Smooth muscle cell of bladder (primary cell): ENCODE measurements at places on chromosomes 3 and 15. TPM values are rescaled to one million over a fixed set of nuclear protein-coding genes. Genes with fewer than 3 reads are reported as not detected.

The RPP25 gene
- 7.3 and 8.5 TPM in 2 replicates for total RNA-seq

The VIPR1 gene
- total RNA-seq: not detected in 2 replicates

The ZPLD1 gene
- 0.28 TPM in 2 replicates for total RNA-seq

The MEIS2 gene
- total RNA-seq: 53.5 and 102 TPM in 2 replicates

The ERICH6 gene
- total RNA-seq: under 0.01 TPM in 1 of 2 replicates, not detected in the other

The GLDN gene
- 26.8 and 75.1 TPM in 2 replicates for total RNA-seq

The NR2E3 gene
- total RNA-seq: 0.14 and 0.18 TPM in 2 replicates

The SOX14 gene
- total RNA-seq: not detected in 2 replicates

The SPSB4 gene
- not detected in 2 replicates for total RNA-seq

The ANKRD63 gene
- total RNA-seq: not detected in 2 replicates

The PAK2 gene
- total RNA-seq: 23.2 and 33.7 TPM in 2 replicates

The EBLN2 gene
- total RNA-seq: 4.3 and 4.6 TPM in 2 replicates

The STAC gene
- total RNA-seq: 1.7 and 3.8 TPM in 2 replicates

The LEKR1 gene
- 0.37 and 0.43 TPM in 2 replicates for total RNA-seq

The SEMA3B gene
- 16.5 and 31.8 TPM in 2 replicates for total RNA-seq

The TMEM158 gene
- 21.2 and 35.7 TPM in 2 replicates for total RNA-seq

The SCN11A gene
- total RNA-seq: under 0.01 TPM in 2 replicates

The RTF1 gene
- total RNA-seq: 15.3 and 15.8 TPM in 2 replicates

The SLC28A1 gene
- not detected in 2 replicates for total RNA-seq

The DUOXA1 gene
- total RNA-seq: not detected in 2 replicates

The STXBP5L gene
- total RNA-seq: under 0.01 TPM in 1 of 2 replicates, not detected in the other

The ROPN1 gene
- not detected in 2 replicates for total RNA-seq

The SNX33 gene
- 13.5 and 22.5 TPM in 2 replicates for total RNA-seq

The GABRB3 gene
- 0.71 and 1.6 TPM in 2 replicates for total RNA-seq

The MYO9A gene
- 29.5 and 31.0 TPM in 2 replicates for total RNA-seq

The TIMP4 gene
- total RNA-seq: 5.1 and 6.8 TPM in 2 replicates

The MORC1 gene
- not detected in 2 replicates for total RNA-seq

The HDC gene
- not detected in 2 replicates for total RNA-seq

The TF gene
- total RNA-seq: 0.28 TPM in 2 replicates

The CXCR6 gene
- total RNA-seq: 0.09 and 0.28 TPM in 2 replicates

The PDCD10 gene
- 43.7 and 45.8 TPM in 2 replicates for total RNA-seq

The CCR3 gene
- total RNA-seq: 0.09 TPM in 1 of 2 replicates, not detected in the other

The SSUH2 gene
- under 0.01 TPM in 1 of 2 replicates, not detected in the other for total RNA-seq

The CELF6 gene
- total RNA-seq: under 0.01 and 0.18 TPM in 2 replicates

The GABRR3 gene
- 0.09 and 0.14 TPM in 2 replicates for total RNA-seq

The TNFSF10 gene
- total RNA-seq: 3.0 and 5.4 TPM in 2 replicates

The CDHR4 gene
- total RNA-seq: under 0.01 and 0.14 TPM in 2 replicates

The PCSK6 gene
- total RNA-seq: 7.7 and 11.6 TPM in 2 replicates

The TJP1 gene
- 47.2 and 47.9 TPM in 2 replicates for total RNA-seq

The NAA80 gene
- 1.7 and 1.8 TPM in 2 replicates for total RNA-seq

The SLC22A14 gene
- total RNA-seq: under 0.01 and 0.18 TPM in 2 replicates

The ZNF385D gene
- 0.09 and 0.14 TPM in 2 replicates for total RNA-seq

The HES1 gene
- 3.3 and 5.5 TPM in 2 replicates for total RNA-seq

The SLC9C1 gene
- 0.14 and 0.18 TPM in 2 replicates for total RNA-seq

The LRRC49 gene
- 11.5 and 12.9 TPM in 2 replicates for total RNA-seq

The C3orf49 gene
- not detected in 2 replicates for total RNA-seq

The ZDHHC19 gene
- not detected in 2 replicates for total RNA-seq

The FBXW12 gene
- total RNA-seq: not detected in 2 replicates

The GTF2A2 gene
- total RNA-seq: 23.6 and 30.4 TPM in 2 replicates

The UBE2E2 gene
- 32.7 and 33.7 TPM in 2 replicates for total RNA-seq

The ISY1 gene
- total RNA-seq: 31.6 and 31.7 TPM in 2 replicates

The FETUB gene
- not detected in 2 replicates for total RNA-seq
